Sigmoid colon (tissue), 7 donors: ENCODE measurements at places on chromosomes 7 and 10.
A peak's percentile ranks its signal among the peaks of the same experiment; 100 is the strongest.

- DNase-seq: no peak
These were observed 77.5 kb upstream of the ADAM12 start for GRCh38 chr10:126465771-126466170.

DNA sequence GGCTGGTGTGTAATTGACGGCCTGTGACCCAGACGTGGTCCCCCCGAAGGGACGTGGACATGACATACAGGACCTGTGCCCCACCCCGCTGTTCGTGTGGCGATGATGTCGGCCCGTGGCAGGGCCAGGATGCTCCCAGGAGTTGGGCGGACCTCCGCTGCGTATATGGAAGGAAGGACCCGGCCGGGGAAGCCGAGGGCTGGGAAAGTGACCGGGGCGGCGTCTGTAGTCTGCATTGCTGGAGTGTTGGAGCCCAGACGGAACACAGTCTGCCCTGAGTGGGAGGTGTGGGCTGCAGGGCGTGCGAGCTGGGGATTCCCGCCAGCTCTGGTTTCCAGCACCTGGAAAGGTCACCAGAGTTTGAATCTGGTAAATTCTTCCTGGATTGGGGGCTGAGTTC lies 45.0 kb upstream of the FOXL3 start:
- DNase-seq: peak; percentile 72

GRCh38 chr10:92914478-92915325 lies 66.4 kb downstream of the EXOC6 start:
- no peak for DNase-seq

DNA sequence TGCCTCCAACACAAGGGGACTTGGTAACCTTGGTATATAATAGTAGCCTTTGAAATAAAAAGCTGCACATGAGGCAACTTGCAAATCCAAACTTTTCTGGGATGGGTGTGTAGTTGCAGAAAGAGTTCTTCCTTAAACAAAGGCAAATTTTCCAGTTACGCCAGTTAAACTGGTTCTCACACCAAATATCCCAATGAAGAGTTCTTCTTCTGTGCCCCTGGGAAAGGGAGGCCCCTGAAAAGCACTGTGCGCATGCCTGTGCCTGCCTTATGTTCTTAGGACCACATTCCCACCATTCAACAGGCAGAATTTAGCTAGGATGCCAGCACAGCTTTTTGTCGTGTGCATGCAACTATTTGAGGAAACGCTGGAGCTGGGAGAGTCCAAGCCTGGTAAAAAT lies 164.8 kb upstream of the SLC25A13 start:
- no peak for DNase-seq

- no peak for DNase-seq
These were observed 70.1 kb upstream of the VWC2 start for GRCh38 chr7:49703337-49703736.

GRCh38 chr7:129741743-129742213 lies 130.3 kb downstream of the NRF1 start:
- DNase-seq: no peak

GRCh38 chr7:116122972-116123595 lies 87.3 kb upstream of the TES start:
- no peak for DNase-seq

GRCh38 chr7:50588937-50589336 lies 23.7 kb upstream of the DDC start:
- DNase-seq: no peak

DNA sequence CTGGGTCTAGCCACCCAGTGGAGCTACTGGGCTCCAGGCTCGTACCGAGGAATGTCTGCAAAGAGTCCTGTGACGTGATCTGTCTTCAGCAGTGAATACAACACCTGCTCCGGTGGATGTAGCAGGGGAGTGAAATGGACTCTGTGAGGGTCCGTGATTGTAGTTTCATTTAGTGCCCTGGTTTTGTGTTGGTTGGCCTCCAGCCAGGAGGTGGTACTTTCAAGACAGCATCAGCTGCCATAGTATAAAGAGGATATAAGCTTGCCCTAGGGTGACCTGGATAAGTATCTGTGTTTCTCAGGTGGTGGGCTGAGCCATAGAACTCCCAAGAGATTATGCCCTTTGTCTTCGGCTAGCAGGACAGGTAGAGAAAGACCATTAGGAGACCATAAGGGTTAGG lies 24.6 kb upstream of the WNT2 start:
- no peak for DNase-seq

- no peak for DNase-seq
These were observed 44.4 kb upstream of the SLIT1 start for GRCh38 chr10:97230146-97230545.

DNA sequence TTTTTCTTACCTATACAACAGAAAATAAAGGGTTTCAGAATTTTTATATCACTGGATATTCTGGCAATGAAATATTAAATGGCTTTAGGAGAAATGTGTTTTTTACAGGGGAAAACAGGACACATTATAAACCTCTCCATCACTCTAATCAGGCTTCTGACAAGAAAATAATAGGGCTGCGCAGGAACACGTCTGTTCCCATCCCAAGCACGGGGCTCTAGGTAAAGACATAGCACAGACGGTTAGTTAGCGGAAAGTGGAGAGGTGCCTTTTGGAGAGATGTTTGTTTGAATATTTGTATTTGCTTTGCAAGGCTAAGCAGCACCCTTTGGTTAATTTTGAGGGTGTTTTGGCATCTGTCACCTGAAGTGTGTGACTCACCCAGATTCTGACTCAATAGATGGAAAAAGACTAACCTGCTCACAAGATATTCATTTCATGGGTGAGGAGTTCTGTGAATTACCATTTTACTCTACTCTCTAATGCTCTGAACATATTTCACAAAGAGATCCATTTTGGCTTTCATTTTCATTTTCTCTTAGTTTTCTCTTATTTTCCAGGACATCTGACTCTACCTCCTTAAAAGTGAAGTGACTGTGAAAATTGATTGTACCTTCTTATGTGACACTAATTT lies 174.5 kb upstream of the AKR1E2 start:
- no peak for DNase-seq

DNA sequence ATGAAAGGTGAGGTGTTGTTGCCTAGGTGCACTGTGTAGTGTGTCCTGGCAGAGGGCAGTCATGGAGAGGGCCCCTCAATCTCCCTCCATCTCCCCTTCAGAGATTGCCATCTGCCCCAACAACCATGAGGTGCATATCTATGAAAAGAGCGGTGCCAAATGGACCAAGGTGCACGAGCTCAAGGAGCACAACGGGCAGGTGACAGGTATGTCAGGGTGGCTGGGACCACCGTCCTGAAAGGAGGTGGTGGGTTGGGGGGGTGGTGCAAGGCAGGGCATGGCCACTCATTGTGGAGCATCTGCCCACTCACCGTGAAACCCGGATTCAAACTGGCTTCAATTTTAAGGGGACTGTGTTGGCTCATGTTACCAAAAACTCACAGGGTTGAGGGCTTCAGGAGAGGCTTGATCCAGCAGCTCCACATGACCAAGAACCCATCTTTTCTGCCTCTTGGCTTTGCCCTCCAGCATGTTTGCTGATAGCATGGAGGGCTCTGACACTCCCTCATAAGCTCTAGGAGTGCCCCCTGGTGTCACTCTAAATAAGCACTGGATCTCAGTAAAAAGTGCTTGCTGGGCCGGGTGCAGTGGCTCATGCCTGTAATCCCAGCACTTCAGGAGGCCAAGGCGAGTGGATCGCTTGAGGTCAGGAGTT lies 12.2 kb downstream of the ARPC1B start:
- DNase-seq: no peak

GRCh38 chr10:7084280-7085005 lies 326.4 kb downstream of the SFMBT2 start:
- DNase-seq: no peak

DNA sequence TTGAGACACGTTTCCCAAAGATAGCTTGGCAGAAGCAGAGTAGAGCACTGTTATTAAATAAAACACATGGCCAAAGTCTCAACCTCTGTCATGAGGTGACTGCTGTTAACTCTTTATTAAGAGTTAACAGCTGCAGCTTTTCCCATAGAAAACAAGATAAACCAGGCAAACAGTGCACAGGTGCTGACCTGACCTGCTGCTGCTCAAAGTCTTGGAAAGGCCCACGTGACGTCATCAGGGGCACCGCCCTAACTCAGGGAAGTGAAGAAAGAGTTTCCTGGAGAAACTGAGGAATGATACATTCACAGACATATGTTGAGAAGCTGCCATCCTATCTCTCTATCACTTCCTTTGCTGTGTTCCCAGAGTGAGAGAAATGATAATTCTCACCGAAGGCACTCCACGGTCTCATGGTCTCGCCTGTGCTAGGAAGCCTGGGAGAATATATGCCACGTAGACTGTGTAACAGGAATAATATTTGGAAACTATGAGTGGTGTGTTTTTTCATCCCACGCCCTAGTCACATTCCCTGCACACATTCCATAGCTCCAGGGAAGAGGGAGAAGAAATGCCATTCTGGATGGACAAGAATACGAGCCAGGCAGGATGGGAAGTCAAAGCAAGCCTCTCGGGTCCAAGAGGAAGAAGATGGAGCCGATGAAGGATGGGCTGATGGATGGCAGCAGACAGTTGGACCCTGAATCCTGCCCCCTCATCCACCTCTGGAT lies 146.2 kb upstream of the NFE2L3 start:
- no peak for DNase-seq

DNA sequence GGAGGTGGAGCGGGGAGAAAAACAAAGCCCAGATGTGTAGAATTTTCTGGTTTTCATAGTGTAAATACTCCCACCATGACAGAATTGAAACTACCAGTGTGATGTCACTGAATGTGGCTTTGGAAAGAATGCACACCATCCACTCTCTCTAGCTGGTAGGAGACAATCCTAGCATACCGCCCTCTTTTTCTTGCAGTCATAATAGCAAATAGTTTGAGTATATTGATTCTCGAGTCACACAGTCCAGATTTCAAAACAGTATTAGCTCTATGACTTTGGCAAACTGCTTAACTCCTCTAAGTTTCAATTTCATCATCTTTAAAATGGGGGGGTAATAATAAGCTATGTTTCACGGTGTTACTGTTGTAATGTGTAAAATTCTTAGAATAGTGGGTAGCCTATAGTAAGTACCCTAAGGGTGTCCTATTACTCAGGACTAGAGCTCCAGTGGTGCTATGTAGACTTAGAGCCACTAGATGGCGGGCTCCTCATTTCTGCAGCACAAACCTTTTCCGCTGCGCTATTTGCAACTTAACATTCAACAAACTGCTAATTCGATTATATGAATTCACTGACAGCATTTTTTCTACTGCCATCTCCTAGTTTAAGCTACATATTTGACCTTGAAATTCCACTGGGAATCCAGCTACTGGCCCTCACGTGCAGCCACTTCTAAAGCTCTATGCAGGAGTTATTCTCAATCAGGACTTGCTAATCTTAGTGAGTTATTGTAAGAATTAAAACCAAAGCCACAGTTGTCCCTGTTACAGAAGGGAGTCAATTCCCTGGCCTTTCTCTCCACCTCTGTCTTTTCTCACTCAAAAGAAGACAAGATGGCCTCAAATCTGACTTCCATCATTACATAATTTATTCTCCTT lies 18.7 kb downstream of the TAS2R40 start:
- peak; percentile 77 for DNase-seq

DNA sequence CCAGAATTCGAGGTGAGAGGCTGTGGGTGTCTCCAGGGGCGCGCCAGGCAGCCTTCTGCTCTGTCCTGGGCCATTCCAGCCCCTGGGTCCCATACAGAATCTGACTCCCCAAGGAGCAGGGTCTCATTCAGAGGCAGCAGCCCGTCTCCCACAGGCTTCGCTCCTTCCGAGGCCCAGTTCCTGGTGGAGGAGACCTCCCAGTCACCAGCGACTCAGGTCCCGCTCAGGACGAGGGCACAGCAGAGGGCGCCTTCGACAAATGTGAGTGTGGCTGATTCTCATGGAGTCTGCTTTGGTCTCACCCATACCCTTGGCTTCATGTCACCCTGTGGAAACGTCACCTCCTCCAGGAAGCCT lies 81.8 kb upstream of the GPR26 start:
- DNase-seq: no peak

DNA sequence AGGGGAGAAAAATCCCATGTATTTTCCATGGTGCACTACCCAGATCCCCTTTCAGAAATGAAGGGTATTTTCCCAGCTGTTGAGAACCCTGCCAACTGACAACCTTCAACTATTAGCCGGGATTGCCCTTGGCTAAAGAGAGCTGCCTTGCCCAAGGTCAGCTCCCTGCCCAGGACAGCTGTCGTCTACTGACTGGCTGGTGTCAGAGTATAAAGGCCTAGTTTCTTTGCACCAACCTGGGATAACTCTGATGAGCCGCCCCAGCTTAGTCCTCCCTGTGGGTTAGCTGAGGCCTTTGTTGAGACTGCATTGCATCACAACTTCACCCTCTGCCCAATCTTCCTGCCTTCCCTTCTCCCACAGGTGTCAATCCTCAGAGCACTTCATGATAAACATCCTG lies 147.2 kb upstream of the RHEB start:
- DNase-seq: no peak

GRCh38 chr10:3625959-3626751 lies 158.9 kb downstream of the KLF6 start:
- no peak for DNase-seq

- no peak for DNase-seq
These were observed 72.2 kb downstream of the ZNF783 start for GRCh38 chr7:149334219-149334618.

GRCh38 chr7:71386152-71386785 lies 254.3 kb downstream of the GALNT17 start:
- peak; percentile 9 for DNase-seq

GRCh38 chr7:14570750-14571607 lies 331.6 kb downstream of the DGKB start:
- no peak for DNase-seq

DNA sequence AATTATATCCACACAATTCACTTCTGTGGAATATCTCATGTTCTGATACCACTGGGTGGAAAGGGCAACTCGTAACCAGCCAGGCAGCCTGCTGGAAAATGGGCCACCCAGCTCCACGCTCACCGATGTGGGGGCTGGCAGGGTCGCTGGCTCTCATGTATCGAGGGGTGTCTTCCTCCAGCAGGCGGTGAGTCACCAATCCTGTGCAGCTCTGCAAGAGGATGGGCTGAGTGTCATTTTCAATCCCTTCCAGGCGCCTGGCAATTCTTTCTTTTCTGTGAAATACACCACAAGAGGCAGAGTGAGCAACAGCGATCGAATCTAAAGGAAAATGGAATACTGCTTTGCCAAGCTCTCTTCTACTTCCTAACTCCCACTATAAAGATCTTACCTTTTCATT lies 80.1 kb downstream of the SVIL start:
- DNase-seq: no peak

- DNase-seq: peak; percentile 88
These were observed 103.7 kb downstream of the RNF216 start for GRCh38 chr7:5677538-5678294.

DNA sequence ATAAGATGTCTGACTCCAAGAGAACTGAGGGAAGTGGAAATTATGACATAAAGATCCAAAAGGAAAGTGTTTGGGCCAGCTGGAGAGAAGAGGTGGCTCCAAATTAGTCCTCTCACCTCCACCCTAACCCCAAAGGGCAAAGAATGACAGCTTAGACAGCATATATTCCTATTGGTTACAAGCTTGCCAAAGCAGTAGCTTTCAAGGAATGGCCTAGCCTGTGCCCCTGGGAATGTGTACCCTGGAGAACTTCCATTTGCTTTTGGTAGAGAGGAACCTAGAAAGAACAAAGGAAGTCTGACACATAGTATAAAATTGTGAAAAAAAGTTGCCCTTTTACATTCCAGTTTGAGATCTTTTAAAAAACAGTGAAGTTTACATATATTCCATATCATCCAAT lies 11.2 kb upstream of the NRG3 start:
- no peak for DNase-seq

- no peak for DNase-seq
These were observed 31.1 kb upstream of the USP6NL start for GRCh38 chr10:11642566-11642965.

GRCh38 chr7:49264530-49264929 lies 340.2 kb downstream of the CDC14C start:
- no peak for DNase-seq

- DNase-seq: no peak
These were observed 561.7 kb downstream of the SDK1 start for GRCh38 chr7:3862774-3863173.

- no peak for DNase-seq
These were observed 93.8 kb upstream of the MEOX2 start for GRCh38 chr7:15780271-15780670.
